ENCODE measurements at places on chromosomes 11 and 22.
A peak's percentile ranks its signal among the peaks of the same experiment; 100 is the strongest.

GRCh38 chr11:70650075-70650909, 252.0 kb downstream of the CTTN start:
- DNase-seq = peak; percentile 57

GRCh38 chr11:32511926-32512325, 71.7 kb upstream of the EIF3M start:
- no peak for DNase-seq

DNA sequence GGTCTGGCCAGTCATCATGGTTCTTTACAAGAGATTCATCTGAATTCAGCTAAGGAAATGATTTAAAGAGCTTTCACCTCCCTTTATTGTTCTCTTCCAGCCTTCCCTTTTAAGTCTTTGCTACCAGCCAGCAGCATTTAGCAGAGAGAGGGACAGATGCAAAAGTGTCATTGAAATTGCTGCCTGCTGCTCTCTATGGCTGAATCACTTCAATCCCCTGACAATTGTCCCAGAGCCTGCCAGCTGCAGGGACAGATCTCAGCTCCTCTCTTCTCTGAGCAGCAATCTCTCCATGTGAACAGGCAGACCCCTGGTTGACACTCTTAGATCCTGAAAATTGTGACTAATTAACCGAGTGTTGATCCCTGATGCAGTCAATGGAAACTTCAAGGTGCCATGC, 816.9 kb upstream of the CCDC90B start:
- DNase-seq = no peak

DNA sequence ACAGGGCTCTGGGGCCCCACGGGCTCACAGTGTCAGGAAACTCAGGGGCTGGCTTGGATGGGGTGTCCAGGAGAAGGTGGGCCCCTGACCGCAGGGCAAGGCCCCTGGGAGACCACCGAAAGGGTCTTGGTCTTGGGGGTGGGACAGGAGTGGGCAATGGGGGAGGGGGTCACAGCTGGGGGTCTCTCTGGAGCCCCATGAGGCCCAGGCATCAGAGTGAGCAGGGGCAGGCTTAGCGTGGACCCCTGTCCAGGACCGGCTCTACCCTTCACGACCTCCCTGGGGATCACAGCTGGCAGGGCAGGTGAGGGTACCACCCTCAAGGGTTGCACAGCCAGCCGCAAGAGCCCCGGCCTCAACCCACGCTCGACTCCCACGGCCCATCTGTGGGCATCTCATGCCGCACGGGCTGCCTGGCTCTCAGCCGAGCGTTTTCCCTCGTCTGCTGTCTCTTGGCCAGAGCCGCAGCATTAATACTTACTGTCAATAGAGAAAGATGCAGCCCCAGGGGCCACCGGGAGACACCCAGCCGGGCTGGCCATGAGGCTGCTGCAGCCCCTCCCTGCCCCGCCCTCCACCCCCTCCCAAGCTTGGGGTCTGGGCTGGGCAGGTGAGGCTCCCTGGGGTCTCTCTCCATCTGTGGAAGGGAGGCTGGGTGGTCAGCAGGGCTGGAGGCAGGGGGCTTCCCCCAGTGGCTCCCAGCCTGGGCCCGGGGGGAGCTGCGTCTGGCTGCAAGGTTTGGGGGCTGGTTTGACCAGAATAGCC, 662 bp downstream of the MUC5B start:
- no peak for DNase-seq

DNA sequence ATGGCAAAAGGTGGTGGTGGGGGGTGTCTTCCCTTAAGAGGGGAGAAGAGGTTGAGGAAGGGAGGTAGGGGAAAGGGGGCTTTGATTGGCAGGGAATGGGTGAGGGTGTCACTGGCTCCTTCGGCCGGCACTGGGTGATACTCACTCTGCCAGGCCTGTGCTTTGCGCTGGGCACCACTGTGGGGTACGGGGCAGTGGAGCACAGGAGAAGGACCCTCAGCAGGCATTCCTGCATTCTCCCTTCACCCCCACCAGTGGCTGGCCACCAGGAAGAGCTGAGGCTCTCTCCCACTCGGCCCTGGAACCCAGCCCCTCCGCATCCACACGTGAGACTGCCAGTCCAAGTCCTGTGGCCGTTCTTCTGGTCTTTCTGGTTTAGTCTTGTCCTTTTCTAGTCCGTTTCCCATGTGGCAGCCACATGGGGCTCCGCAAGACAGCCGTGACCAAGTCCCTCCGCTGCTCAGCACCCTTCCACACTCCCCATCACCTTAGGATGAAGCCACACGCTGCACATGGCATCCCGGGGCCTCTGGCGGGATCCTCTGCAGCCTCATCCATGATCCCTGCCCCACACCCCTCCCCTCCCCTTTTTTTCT, 8.0 kb downstream of the CAPN5 start:
- no peak for DNase-seq

GRCh38 chr11:27328614-27329013, 34.4 kb downstream of the CCDC34 start:
- no peak for DNase-seq

GRCh38 chr22:39244496-39245129, at the start of gene PDGFB:
PDGFB (minus strand) TSS chr22:39244982; CDS start chr22:39243963, 1,019 bp downstream.
- DNase-seq = no peak

DNA sequence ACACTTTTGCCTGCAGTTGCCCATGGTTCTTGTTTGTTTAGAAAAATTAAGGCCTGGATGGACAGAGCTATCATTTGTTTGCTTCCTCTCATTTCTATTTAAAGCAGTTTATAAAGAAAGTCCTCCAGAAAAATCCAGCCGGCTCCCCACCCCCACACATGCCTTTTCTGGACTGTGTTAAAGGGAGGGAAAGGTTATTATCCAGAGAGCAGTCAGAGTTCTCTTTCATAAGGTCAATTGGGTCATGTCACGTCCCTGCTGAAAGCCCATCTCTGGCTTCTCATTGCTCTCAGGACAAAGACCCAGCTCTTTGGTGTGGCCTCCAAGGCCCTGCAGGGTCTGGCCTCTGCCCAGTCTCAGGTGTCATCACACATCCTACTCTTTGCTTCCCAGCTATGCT, 9.8 kb upstream of the GRK3 start:
- DNase-seq = no peak

DNA sequence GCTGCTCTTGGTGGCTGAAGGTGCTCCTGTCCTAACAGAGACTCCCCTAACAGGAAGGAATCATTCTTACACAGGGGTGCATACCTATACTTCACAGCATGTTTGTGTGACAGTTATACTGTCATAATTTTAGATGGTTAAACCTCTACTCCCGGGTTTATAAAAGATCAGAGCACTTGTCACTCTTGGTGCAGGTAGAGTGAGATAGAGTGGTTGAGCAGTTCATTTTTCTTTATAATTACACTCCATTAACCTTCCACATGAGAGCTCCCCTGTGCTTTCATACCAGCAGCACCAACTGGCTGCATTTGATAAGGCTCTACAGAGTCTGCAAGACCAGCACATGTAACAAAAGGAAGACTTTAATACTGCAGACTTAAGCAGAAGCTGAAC, 72.9 kb downstream of the LARGE2 start:
- no peak for DNase-seq

DNA sequence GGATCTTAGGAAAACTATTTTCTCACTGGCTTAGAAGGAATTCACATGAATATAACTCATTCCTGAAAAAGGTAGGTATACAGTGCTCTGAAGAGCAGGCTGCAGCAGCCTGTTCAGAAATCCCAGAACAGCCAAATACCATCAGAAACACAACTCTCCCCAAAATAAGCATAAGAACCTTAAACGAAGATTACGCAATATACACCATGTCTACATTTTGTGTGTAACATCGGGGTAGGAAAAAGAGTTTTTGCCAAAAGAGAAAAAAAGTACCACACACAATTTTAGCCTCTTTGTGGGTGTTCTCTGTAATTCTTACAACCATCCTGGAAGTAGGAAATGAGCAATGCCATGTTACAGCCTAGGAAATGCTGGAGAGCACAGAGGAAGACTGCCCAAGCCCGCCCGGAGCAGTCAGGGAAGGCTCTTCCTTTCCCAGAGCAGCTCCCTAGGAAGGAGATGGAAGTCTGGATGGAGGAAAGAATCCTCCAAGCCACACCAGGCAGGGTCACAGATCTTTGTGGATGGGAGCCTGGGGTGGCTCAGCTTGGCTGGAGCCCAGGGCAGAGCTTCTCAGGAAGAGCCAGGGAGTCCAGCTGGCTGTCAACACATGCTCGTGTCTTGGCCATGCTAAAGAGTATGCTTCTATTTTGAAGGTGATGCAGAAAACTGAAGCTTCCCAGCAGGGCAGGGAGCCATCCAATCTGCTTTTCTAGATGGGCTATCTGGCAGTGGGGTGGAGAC, 49.7 kb upstream of the ARFGAP3 start:
- no peak for DNase-seq

DNA sequence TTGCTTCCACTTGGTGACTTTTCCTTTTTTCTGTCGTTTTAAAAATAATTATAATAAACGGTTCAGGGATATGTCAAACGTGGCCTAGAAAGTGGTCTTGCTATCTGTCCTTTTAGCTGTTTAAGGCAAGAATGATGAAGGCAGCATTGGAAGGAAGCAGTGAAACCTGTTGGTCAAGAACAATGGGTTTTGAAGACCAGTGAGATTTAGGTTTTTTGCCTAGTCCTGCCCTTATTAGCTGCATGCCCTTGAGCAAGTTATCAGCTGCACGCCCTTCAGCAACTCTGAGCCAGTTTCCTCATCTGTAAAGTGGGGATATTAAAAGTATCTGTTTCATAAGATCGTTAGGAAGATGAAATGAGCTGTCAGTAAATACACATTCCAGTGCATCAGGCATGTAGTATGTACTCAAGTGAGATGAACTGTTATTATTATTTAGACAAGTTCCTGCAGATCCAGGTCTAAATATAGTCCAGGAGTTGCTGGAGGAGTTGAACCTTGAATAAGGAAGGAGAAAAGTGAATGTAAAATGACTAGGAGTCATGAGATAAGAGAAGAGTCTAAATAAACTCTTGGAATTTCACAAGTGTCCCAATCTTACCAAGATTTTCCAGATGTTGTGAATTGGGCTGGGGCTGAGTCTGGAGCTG, 90.8 kb upstream of the HSD17B12 start:
- no peak for DNase-seq

- no peak for DNase-seq
These were observed 87.0 kb upstream of the THY1 start for GRCh38 chr11:119509969-119510401.

DNA sequence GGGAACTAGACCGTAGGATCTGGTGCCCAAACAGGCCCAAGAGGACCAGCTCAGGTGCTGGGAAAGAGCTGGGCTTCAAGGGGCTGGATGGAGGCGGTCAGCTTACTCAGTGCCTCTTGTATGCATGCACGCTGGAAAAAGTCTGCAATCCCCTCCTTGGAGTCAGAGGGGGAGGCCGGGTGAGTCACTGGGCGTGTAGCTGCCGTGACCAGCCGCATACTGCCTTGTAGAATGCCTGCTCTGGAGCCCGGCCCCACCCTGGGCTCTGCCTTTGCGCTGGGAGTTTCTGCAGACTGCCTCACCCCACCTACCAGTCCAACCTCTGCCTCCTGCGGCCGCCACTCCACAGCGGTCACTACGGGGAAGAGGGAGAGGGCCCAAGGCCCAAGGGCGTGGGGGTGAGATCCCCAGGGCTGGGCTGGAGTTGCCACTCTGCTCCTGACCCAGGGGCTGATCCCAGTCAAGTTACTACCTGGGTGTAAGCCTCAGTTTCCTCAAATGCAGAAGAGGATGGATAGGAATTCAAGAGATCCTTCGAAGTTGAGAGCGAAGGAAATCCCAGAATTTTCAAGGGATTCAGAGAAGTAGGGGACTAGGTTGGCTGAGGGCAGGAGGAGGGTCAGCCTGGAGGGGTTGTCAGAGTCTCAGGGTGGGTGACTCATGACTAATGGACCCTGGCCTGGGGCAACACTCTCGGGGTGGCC, 4.2 kb downstream of the MRGPRF start:
- peak; percentile 11 for DNase-seq

DNA sequence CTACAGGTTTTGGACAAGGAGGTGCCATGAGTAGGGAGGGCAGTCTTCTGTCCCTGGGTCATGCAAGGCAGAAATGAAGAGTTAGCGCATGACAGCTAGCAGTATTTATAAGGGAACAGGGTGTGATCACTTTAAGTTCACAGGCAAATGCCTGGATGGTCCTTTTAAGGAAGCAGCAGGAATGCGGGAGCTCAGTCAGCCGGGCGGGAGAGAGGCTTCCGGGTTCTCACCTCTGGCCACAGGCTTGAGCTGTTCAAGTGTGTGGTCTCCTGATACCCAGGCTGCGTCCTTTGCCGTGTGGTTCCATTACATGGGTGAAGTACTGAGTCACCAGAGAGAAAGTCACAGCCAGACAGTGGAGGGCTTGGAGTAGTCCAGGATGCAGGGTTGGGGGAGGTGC, 105.4 kb downstream of the BCR start:
- no peak for DNase-seq

- DNase-seq = no peak
These were observed 12.6 kb upstream of the TTLL12 start for GRCh38 chr22:43199541-43199940.

GRCh38 chr11:59144096-59144495, 1.4 kb downstream of the FAM111A start:
- DNase-seq = no peak

- DNase-seq = no peak
These were observed 36.0 kb downstream of the NUP50 start for GRCh38 chr22:45199723-45200122.

GRCh38 chr11:82995235-82995634, 76.5 kb downstream of the RAB30 start:
- DNase-seq = no peak

- DNase-seq = peak; percentile 44
These were observed 6.5 kb downstream of the MSANTD2 start for GRCh38 chr11:124793466-124794278.

- no peak for DNase-seq
These were observed 78.8 kb upstream of the BID start for GRCh38 chr22:17853073-17853472.

- DNase-seq = no peak
These were observed 53.0 kb downstream of the RELT start for GRCh38 chr11:73429121-73429750.

DNA sequence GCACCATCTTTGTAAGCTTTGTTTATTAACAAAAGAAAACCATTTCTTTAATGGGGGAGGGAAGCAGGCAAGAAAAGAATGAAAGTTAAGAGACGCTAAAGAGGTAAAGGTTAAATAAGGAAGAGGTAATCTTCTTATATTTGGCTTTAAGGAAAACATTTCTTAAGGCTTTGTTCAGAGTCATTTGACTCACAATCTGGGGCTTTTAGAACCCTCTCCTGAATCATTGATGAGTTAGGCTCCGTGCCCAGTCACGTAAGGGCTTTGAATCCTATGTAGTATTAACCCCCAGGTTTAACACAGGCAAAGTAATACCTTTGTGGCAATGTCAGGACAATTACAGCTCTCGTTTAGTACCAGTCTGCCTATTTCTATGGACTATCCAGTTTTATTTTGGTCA, 26.1 kb downstream of the MADD start:
- no peak for DNase-seq

Data from thyroid gland (tissue), 4 donors.